ENCODE measurements at places on chromosomes 6 and 20. TPM values are rescaled to one million over a fixed set of nuclear protein-coding genes. Genes with fewer than 3 reads are reported as not detected.

ID4 gene
- 0.10 TPM for total RNA-seq

DNA sequence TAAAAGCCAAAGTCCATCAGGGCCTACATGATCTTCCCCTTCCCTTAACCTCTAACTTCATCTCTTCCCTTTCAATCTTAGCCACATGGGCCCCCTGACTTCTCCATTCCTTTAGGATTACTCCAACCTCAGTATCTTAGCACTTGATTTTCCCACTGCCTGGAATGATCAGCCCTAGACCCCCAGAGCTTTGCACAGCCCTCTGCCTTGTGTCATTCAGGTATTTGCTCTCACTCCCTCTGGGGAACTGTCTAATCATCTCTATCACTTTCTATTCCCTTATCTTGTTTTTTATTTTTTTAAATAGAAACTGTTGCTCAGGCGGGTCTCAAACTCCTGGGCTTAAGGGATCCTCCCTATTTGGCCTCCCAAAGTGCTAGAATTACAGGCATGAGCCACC, 13.3 kb upstream of the ZNFX1 start:
- DNase-seq: no peak

DNA sequence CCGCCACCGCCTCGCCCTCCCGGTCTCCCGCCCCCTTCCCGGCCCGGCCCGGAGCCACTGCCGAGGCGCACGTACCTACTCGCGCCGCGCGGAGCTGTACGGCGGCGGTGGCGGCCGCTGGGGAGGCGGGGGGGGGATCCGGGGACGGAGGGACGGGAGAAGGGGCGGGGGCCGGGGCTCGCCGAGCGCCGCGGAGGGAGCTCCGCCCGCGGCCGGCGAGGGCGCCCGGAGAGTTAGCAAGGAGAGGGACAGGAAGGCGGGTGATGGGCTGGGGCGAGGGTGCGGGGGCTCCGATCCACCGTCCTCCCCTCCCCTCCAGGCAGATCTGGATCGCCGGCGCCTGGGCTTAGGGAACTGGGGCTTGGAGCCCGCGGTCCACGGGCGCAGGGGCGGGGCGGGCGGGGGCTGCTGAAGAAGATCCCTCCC, 548 bp upstream of the TMEM74B start:
- no peak for DNase-seq

DNA sequence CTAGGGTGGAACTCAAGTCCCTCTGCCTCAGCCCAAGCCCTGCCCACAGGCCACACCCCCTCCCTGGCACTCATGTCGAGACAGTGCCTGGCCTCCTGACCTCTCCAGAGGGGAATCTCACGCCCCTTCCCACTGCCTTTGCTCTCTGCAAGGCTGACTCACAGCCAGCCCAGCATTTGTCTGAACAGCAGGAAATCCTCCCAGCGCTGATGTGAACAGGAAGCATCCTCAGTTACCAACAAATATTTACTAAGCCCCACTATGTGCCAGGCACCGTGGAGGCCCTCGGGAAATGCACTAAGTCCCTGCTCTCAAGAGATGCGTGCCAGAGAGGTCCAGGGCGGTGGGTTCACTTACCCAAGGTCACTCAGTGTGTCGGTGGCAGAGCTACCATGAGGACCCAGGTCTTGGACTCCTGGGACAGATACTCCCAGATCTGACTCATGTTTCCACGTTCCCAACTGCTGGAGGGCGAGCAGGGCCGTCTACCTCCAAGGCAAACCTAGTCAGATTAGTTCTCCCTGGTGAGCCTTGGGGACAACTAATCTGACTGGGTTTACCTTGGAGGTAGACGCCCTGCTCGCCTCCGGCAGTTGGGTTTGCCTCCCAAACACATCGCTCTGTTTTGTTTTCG, 7.8 kb downstream of the ADA start:
- peak; percentile 87 for DNase-seq

- DNase-seq: peak; percentile 64
These were observed 97.0 kb upstream of the AGPAT4 start for GRCh38 chr6:161370880-161371279.

CLPSL1 gene
- not detected for total RNA-seq

TMEM244 gene
- 2.5 TPM for total RNA-seq

Data from RPMI7951 (cell line).